CD14-positive monocyte (primary cell): ENCODE measurements at places on chromosomes 16 and 17.

GRCh38 chr17:38958326-38958725 is 8.9 kb downstream of the FBXO47 start:
- no peak for DNase-seq

- DNase-seq: peak; percentile 79
These were observed 44.6 kb upstream of the LCMT1 start for GRCh38 chr16:25066747-25067631.

DNA sequence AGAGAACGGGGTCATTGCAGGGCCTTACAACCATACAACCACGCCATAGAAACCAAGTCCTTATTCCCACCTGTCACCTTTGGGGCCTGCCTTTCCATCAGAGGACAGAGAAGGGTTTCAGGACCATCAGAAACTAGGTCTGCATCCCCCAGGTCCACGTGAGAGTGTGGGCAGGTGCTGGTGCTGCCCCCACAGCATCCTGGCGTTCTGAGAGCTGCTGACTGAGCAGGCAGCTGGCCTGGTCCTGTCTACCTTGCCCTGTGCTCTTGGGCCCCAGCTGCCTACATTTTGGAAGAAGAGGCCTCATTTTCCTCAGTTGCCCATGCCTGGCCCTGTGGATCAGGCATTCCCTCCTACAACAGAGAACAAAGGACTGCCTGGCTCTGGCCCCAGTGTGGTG is 21.6 kb downstream of the ZNF276 start:
- DNase-seq: no peak

DNA sequence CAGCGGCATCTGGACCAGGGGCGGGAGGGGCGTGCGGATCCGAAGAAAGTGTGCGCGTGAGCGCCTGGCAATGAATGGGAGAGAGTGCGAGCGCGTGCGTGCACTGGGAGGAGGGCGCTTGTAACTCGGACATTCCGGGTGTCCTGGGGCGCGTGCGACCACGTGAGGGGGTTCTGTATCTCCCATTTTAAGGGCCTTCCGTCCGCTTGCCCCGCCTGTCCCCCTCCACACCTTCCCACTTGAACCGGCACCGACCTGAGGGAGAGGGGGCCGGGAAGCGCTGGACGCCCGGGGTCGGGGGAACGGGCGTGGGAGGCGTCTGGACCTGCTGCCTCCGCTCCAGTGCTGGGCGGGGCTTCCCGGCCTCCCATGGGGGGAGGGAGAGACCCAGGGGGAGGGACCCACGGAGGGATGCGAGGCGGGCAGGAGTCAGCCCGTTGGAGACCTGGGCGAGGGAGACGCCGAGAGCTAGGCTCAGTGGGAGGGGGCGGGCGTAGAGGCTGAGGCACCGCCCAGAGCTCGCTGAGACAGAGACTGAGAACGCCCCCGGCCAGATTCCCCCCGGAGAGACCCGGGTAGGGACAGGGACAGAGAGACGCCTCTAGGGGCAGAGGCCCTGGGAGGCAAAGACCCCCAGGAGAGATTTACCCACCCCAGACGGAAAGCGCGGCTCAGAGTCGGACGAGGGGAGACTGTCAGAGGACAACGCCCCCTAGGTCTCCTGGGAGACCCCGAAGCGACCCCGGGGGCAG is at the start of gene KREMEN2:
Gene KREMEN2 (plus strand): TSS at position 553 of the 752 bp plus-strand sequence. CDS start 246 bp downstream, outside the sequence.
- no peak for DNase-seq

DNA sequence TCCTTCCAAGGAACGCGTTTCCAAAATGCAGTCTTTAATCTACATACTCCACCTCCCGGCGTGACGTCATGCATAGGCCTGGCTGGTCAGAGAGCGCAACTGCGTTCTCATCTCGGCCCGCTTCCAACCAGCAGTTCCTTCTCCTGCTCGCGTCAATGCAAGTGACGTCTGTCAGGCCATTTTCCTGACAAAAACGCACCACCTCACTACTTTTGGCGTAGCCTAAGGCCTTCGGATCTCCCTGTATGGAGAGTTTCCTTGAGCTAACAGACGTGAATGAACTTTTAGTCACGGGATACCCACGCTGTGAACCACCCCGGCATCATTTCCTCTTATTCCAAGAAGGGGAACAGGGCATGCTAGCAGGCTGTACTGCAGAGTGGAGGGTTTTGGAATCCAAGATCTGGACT is 25.0 kb downstream of the TEX14 start:
- peak; percentile 84 for DNase-seq

DNA sequence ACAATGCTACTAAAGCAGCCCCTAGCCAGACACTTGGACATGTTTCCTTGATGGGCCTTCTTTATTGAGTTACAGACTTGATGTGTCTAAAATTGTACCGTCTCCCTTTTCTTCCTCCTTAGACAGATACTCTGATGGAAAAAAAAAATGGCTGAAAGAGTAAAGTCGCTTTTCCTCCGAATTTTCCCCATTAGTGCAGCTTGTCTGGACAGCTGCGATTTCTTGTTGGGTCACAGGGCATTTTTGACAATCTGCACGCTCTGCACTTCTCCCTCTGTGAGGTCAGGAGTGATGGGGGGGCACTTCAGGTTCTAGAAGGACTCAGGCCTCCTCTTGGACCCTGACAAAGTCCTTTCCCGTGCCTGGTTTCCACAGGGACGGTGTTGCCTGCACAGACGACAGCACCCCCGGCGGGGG is 968 bp upstream of the PRKAR1A start:
- DNase-seq: no peak

DNA sequence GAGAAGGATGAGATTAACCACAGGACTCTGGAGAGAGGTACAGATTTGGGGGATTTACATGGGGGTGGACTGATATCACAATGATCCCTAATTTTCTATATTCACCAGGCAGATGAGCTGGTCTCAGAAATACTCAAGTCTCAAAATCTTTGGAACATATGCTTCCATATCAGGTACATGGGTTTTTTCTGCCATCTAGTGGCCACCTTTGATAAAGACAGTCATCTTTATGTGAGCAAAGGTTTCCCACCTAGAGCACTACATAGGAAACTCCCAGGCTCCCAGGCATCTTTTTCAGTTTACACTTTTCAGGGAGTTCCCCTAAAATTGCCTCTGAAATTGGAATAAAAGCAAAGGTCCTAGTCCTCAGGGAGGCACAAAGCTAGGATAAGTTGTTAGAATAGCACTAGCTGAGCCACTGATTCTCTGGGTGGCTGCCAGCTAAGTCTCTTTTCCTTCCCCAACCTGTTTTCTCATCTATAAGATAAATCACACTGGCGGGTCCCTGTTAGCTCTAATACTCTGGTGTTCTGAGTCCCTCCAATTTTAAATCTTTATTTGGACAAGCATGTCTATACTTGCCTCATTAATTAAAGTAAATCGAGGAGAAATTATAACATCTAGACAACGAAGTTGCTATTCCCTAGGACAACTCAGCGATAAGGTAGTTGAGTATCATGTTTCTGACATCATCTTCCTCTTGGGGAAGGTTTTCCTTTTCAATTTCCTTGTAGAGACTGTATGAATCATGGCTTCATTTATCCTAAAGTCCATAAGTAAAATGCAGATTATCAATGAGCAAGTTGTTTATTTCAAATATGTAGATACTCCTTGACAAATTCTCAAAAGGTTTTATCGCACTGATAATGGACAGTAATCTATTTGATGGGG is 19.0 kb upstream of the MON1B start:
- DNase-seq: peak; percentile 38

GRCh38 chr17:68172461-68172954 is 75.3 kb upstream of the AMZ2 start:
- DNase-seq: peak; percentile 73

DNA sequence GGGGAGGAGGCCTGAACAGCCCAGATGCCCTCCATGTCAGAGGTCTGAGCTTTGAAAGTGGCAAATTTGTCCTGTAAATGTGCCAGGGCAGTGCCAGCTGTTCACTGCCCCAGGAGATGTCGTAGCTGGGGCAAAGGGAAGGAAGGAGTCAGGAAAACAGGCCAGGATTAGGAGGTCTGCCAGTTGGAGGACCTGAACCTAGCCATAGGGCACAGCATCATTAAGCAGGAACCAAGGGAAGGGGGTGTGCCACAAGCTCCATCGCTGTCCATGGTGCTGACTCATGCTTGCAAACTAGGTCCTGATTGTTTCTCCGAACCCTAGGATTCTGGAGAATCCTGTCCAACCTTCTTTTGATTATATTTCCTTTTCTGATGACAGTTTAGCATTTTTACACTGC is 124.2 kb downstream of the TMEM132E start:
- DNase-seq: no peak

DNA sequence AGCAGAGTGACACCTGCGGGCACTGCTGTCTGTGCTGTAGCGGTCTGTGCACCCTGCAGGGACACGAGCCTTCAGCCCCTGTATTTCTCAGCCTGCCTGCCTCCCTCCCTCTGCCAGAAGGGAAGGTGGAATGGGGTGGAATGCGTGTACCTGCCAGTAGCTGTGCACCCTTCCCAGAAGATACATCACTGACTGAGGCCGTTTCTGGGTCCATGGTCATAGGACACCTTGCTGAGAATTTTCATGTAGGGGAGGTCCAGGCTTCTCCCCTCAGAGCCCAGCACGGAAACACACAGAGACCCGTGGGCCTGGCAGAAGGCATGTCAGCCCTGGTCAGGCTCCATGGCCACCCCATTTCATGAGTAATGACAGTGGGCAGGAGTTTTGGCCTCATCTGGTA is 16.5 kb downstream of the DBNDD1 start:
- DNase-seq: no peak

DNA sequence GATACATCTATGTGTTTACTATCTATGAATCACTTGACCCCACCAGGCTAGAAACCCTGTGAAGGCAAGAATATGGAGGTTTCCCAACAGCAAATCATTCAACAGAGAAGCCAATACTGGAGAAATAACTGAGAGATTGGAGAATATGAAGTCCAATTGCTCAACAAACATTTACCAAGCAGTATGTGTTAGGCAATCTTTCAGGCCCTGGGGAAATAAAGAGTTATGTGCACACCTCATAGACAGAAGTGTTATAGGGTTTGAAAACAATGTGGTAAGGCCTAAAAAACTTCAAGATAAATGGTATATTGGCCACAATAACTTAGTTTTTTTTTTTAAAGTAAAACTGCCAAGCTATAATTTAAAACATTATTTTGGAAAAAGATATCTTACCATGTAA is 1245.8 kb downstream of the CDH11 start:
- no peak for DNase-seq

DNA sequence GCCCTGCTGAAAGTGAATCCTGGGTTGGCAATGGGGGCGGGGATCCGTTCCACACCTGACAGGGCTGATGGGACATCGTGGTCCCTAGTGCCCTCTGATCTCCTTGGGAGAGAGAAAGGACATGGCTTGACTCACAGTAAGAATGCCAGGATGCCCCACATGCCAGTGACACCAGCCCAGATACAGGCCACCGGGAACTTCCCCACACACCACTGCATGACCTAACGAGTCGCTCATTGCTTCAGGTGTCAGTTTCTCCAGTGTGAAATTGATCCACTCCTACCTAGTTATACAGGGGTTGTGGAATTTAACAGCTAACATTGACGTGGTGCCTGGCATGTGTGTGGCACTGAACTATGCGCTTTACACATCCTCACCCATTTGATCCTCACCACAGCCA is 7.5 kb downstream of the CD300LG start:
- DNase-seq: no peak

GRCh38 chr16:83482545-83483162 is 325.1 kb upstream of the HSBP1 start:
- no peak for DNase-seq

DNA sequence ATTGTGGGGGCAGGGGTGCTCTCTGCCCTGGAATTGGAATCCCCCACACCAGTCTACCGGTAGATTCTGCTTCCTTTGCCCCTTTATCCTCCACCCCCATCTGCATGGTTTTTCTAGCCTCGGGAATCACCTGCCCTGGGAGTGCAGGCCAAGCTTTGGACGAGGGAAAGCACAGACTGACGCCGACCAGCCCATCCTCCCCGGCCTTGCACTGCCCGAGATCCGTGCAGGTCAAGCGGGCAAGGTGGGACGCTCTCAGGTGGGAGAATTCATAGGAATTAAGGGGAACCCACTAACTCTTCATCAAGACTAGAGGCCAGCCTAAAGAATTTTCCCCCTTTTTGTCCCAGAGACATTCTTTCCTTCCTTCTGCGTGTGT is 9.9 kb upstream of the HOXB13 start:
- no peak for DNase-seq

DNA sequence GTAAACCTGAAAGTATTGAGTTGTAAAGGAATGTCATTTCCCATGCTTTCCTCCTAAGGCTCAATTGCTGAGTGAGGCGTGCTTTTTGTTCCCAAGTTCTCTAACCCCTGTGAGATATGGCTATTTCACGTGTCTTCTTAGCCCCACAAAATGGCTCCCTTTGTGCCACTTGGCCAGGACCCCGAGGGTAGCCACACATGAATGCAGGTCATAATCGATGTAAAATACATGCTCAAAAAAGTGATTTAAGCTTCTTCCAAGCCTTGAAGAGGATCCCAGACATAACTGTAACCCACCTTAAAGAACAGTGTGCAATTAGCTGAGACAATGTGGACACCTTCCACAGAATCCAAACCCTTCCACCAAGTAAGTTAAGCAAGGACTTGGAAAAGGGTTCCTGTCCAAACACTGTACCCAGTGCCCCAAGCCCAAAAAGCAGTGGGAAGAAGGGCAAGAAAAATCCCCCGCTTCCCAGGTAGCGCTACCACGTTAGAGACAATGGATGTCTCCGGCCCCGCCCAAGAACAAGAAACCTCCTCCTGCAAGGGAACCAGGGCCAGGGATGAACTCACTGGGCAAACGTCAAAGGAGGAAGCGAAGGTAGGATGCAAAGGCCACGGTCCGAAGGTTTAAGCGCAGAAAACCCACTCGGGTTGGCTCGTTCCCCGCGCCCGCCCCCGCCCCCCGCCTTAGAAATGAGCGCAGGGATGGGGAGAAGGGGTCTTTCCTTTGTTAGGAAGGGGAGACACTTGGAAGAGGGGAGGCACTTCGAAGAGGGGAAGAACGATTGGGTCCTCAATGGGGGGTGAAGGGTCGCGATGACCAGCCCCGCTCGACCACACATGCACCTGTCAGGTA is 1.2 kb downstream of the JPT1 start:
- peak; percentile 50 for DNase-seq

- no peak for DNase-seq
These were observed 4.6 kb downstream of the CD300LB start for GRCh38 chr17:74526681-74527080.

GRCh38 chr17:79993390-79994227 is 42.1 kb downstream of the TBC1D16 start:
- DNase-seq: peak; percentile 85

- DNase-seq: no peak
These were observed 12.7 kb upstream of the ARHGAP23 start for GRCh38 chr17:38415250-38416194.

DNA sequence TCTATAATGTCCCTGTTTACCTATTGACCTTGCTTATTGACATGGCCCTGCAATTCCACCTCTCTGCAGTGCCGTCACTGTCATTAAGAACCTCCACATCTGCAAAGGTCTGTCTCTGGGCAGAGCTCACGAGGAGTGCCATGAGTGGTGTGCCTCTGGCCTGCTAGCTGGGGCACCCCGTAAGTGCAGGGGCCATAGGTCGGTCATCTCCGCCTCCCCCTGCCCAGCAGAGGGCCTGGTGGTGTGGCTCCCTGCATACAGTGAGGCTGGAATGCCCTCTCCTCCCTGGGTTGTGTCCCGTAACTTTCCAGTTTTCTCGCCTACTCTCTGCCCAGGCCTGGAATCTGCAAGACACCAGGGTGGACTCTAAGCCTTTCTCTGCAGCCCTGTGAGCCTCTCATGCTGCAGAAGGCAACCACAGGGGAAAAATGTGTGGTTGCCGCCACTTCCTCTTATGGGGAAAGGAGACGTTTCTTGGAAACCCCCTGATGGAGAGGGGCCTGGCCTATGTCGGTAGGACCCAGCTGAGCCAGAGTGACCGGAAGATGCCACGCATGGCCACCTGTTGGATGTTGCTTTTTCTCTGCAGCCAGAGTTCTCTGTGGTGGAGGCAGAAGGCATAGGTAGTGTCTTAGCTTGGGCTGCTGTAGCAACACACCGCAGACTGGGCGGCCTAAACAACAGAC is 2.7 kb upstream of the SNX20 start:
- peak; percentile 93 for DNase-seq

GRCh38 chr17:58531122-58531521 is 16.7 kb upstream of the MTMR4 start:
- DNase-seq: no peak
